ENCODE measurements at places on chromosomes 5 and 9. TPM values are rescaled to one million over a fixed set of nuclear protein-coding genes. Genes with fewer than 3 reads are reported as not detected.

DNA sequence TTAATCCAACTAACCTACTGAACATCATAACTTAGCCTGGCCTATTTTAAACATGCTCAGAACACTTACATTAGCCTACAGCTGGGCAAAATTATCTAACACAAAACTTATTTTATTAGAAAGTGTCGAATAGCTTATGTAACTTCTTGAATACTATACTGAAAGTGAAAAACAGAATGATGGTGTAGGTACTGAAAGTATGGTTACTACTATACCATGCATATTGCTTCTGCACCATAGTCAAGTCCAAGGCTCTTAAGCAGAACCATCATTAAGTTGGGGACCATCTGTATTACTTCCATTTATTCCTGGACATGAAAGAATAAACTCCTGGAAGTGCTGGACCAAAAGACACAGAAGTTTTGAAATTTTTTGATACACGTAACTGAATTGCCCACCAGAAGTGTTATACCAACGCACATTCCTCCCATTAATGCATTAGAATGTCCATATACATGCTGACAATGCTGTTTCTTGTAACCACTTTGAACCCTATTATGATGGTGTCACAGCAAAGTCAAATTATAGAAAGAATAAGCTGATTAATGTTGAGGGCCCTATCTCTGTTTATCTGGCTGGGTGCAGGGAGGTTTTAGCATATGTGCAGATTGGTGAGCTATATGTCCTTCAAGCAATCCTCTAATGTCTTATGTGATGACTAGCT, 375.7 kb downstream of the ACTL7B start:
- H3K4me3 ChIP-seq = no peak overlapping the region
- no peak for DNase-seq
- no peaks in the 10 kb centered on the region for H3K27me3 ChIP-seq
- no peak overlapping the region for H3K27ac ChIP-seq

DNA sequence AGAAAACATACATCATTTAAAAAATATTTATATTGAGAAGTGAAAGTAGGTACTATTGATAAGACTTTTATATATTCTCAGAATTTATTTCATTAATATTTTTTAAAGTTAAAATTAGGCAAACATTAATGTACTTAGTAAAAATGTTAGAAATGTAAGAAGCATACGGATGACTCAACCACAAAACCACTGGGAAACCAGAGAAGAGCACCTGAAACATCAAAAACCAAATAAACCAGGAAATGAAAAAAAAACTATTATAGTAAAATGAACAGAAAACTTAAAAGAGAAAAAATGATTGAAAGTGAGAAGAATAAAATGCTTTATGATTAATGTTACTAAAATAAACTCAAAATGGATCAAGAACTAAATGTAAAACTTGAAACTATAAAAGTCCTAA, 233.2 kb upstream of the DAB2 start:
- H3K4me3 ChIP-seq = no peak overlapping the region
- no peak overlapping the region for H3K27ac ChIP-seq
- peaks cover 11% of the 10 kb centered on the region for H3K4me1 ChIP-seq
- H3K27me3 ChIP-seq = no peaks in the 10 kb centered on the region
- DNase-seq = no peak
- H3K36me3 ChIP-seq = no peaks in the 10 kb centered on the region

DNA sequence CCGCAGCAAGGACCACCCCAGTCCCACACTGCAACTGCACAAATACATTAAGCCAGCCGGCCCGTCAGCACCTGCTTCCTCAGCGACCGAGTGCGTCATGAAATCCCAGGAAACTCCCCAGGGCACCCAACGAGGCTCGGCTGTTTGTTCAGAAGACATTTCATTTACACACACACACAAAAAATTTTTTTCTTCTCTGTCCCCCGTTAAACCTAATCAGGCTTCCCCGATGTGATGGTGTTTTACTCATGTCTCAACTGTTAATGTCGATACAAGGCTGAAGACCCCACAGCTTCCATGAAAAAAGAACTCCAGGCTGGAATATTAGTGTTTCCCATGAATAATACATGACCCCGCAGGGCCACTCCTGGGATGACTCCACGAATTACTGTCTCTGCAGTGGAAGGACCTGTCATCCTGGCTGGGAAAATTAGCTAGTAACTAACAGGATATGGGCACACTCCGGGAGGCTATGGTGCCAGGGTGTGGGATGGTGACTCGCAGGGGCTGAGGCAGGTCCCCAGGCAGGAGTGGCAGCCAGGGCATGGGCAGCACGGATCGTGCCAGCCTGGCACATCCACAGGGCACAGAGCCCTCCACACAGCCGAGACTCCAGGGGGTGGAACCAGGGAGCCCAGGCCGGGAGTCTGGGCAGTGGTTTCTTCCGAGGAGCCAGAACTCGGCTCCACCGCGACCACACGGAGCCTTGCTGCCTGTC, 102.4 kb downstream of the VAV2 start:
- H3K4me1 ChIP-seq = peaks cover 4% of the 10 kb centered on the region
- DNase-seq = no peak
- no peak overlapping the region for H3K27ac ChIP-seq
- H3K36me3 ChIP-seq = no peaks in the 10 kb centered on the region

- no peak overlapping the region for H3K27ac ChIP-seq
- no peaks in the 10 kb centered on the region for H3K4me1 ChIP-seq
- no peaks in the 10 kb centered on the region for H3K36me3 ChIP-seq
- DNase-seq = no peak
Measured at GRCh38 chr5:148205044-148205806, 2.4 kb downstream of the SPINK6 start.

DNA sequence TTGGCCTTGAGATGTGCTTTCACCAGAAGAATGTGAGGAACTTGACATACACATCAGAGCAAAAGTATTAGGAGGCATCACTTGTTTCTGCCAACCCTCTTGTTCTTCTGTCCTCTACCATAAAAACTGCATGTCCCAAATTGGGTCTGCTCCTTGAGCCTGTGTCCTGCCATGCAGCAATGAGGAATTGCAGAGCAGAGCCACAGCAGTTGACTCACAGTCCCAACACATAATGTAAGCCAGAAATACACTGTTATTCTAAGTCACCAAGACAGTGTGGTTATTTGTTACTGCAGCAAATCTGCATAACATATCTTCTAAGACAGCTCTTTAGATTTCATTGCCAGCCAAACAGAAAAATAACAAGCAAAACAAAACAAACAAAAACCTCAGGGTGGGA, 598.2 kb downstream of the PRELID2 start:
- H3K4me1 ChIP-seq = peaks cover 3% of the 10 kb centered on the region
- DNase-seq = no peak
- no peak overlapping the region for H3K4me3 ChIP-seq
- no peaks in the 10 kb centered on the region for H3K27me3 ChIP-seq

GRCh38 chr9:38527503-38527902, 92.9 kb downstream of the ANKRD18A start:
- H3K36me3 ChIP-seq = no peaks in the 10 kb centered on the region
- H3K4me3 ChIP-seq = no peak overlapping the region
- DNase-seq = no peak
- no peaks in the 10 kb centered on the region for H3K4me1 ChIP-seq

DNA sequence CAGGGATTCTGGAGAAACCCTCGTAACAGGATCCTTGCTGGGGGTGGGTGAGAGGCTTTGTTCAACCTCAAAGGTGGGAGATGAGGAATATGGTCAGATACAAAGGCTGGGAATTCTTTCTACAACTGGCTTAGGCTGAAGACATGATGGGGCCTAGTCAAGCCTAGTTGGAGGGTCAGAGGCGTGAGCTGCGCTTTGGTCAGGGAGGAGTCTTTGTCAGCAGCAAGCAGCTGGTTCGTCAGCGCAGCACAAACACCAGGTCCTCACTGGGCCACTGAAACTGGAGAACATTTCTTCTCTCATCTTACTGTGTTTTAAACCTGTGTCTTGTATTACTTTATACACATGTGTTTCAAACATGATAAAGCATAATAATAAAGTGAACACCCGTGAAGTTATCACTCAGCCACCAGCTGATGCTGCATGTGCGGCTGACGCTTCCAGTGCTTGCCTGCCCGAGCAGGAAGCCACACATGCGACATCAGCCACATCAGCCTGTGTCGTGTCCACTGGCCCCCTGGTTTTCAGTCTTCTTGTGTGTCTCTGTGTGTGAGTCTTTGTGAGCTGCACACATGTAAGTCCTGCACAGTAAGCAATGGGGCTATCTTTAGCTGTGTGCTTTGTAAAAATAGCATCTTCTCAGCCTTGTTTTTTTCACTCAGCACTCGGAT, 81.5 kb downstream of the WNK2 start:
- no peaks in the 10 kb centered on the region for H3K4me1 ChIP-seq
- H3K27me3 ChIP-seq = no peaks in the 10 kb centered on the region
- H3K4me3 ChIP-seq = no peak overlapping the region
- DNase-seq = no peak
- H3K36me3 ChIP-seq = no peaks in the 10 kb centered on the region

- no peaks in the 10 kb centered on the region for H3K4me1 ChIP-seq
- no peak for DNase-seq
- no peaks in the 10 kb centered on the region for H3K36me3 ChIP-seq
- H3K27me3 ChIP-seq = peaks cover 9% of the 10 kb centered on the region
- no peak overlapping the region for H3K27ac ChIP-seq
Measured at GRCh38 chr9:2878701-2879100, 34.8 kb upstream of the PUM3 start.

- DNase-seq = no peak
- no peaks in the 10 kb centered on the region for H3K4me1 ChIP-seq
- H3K27ac ChIP-seq = no peak overlapping the region
- no peaks in the 10 kb centered on the region for H3K36me3 ChIP-seq
Measured at GRCh38 chr5:100464418-100464817, 70.8 kb upstream of the FAM174A start.

DNA sequence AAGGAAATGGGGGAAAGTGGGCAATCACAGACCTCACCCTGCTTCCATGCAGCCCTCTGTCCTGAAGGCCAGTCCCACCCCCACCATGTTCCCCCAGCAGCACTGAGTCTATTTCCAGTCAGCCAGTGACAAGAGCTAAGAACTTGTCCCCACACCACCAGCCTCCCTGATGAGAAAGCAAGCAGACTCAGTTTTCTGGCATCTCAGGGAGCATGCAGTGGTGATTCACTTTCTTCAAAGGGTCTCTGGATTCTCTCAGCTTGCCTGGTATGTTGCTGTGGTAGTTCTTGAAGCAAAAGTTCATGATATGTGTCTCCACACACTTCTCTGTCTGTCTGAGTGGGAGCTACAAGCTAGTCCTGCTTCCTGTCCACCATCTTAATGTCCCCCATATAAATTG, 799.9 kb upstream of the TYRP1 start:
- DNase-seq = no peak
- H3K36me3 ChIP-seq = no peaks in the 10 kb centered on the region
- H3K27me3 ChIP-seq = no peaks in the 10 kb centered on the region
- no peak overlapping the region for H3K27ac ChIP-seq

GRCh38 chr5:39446231-39446630, 21.5 kb upstream of the DAB2 start:
- H3K27me3 ChIP-seq = no peaks in the 10 kb centered on the region
- peaks cover 28% of the 10 kb centered on the region for H3K4me1 ChIP-seq

DNA sequence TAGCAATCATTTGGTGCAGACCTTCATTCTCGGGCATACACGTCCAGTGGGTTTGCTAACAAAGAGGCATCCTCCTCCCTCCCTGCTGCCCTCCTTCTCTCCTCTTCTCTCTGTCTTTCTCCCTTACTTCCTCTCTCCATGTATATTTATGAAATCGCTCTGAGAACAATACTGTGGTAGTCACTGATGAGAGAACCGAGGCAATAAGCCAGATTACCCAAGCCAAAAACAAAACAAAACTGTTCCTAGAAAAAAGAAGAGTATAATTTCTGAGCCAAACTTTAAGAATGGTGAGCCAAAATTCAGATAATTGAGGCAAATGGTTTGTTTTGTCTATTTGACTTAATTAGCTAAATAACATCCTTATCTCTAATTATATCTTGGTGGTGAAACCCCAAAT, 15.8 kb upstream of the HMHB1 start:
- H3K4me3 ChIP-seq = no peak overlapping the region
- H3K36me3 ChIP-seq = no peaks in the 10 kb centered on the region
- DNase-seq = no peak
- H3K4me1 ChIP-seq = no peaks in the 10 kb centered on the region
- no peak overlapping the region for H3K27ac ChIP-seq

DNA sequence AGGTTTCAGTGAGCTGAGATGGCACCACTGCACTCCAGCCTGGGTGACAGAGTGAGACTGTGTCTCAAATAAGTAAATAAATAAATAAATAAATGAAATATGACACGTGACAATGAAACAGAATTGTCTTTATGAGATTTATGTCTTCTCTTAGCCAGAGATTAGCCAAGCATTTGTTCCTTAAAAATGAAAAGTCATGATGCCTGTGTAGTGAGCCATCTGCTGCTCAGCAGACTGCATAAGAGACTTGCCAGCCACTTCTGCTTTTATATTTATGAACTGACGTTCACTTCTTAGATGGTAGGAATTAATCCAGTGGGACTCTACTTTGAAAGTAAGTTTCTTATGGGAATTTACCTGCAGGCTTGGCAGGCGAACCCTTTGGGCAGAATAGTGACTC, 227.4 kb downstream of the NR3C1 start:
- no peak for DNase-seq
- no peaks in the 10 kb centered on the region for H3K4me1 ChIP-seq
- H3K36me3 ChIP-seq = no peaks in the 10 kb centered on the region
- no peak overlapping the region for H3K27ac ChIP-seq
- H3K4me3 ChIP-seq = no peak overlapping the region

DNA sequence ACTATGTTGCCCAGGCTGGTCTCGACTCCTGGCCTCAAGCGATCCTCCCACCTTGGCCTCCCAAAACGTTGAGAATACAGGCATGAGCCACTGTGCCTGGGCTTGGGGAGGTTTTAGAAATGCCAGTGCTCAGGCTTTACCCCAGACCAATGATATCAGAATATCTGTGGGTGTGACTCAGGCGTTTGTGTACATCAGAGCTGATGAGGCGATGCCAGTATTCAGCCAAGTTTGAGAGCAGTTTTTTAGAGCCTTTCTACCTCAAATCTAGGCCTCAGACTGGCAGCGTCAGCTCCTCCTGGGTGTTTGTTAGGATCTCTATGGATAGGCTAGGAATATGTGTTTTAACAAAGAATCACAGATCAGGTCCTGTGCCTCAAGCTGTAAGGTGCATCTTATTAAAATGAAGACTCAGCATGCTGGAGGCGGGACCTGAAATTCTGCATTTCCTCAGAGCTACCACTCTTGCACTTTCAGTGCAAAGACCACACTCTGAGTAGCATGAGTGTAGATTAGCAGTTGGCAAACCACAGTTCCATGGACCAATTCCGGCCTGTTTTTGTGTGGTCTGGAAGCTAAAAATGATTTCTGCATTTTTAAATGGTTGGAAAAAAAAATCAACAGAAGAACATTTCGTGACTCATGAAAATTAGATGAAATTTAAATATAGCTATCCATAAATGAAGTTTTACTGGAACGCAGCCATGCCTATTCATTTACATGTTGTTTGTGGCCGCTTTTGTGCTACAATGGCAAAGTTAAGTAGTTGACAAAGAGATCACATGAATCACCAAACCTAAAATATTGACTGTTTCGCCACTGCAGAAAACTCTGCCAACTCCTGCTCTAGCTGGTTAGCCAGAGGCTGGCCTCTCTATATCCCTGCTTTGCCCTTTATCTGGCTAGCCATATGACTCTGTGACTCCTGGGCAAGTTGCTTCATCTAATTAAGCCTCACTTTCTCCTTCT, 92.2 kb downstream of the KLF4 start:
- no peak overlapping the region for H3K27ac ChIP-seq
- H3K4me3 ChIP-seq = no peak overlapping the region
- H3K36me3 ChIP-seq = no peaks in the 10 kb centered on the region
- DNase-seq = no peak

Gene PLK2
- 250 TPM for total RNA-seq

Gene GMCL2
- not detected for total RNA-seq

Gene GLDC
- total RNA-seq = 2.6 TPM

Gene SLC9A3
- 0.82 TPM for total RNA-seq

Gene YIPF5
- total RNA-seq = 73.7 TPM

Gene GRM6
- total RNA-seq = not detected

Gene DBH
- not detected for total RNA-seq

Gene SPINK7
- not detected for total RNA-seq

Gene PTGS1
- total RNA-seq = 14.6 TPM

Gene MARCOL
- not detected for total RNA-seq

Gene MAMDC2
- 0.85 TPM for total RNA-seq
